Activated CD4-positive, alpha-beta memory T cell treated with anti-CD3 and anti-CD28 coated beads, Interleukin-2, amount 10 ng/mL, durations not matched to agents 7 days and 5 days (primary cell): ENCODE measurements at places on chromosomes 2 and 18.

GRCh38 chr2:71517851-71518250, 64.5 kb downstream of the DYSF start:
- no peaks in the 10 kb centered on the region for H3K4me1 ChIP-seq
- no peak for DNase-seq
- H3K4me3 ChIP-seq = no peak overlapping the region
- H3K27ac ChIP-seq = no peak overlapping the region
- no peaks in the 10 kb centered on the region for H3K36me3 ChIP-seq
- peaks cover 7% of the 10 kb centered on the region for H3K27me3 ChIP-seq

DNA sequence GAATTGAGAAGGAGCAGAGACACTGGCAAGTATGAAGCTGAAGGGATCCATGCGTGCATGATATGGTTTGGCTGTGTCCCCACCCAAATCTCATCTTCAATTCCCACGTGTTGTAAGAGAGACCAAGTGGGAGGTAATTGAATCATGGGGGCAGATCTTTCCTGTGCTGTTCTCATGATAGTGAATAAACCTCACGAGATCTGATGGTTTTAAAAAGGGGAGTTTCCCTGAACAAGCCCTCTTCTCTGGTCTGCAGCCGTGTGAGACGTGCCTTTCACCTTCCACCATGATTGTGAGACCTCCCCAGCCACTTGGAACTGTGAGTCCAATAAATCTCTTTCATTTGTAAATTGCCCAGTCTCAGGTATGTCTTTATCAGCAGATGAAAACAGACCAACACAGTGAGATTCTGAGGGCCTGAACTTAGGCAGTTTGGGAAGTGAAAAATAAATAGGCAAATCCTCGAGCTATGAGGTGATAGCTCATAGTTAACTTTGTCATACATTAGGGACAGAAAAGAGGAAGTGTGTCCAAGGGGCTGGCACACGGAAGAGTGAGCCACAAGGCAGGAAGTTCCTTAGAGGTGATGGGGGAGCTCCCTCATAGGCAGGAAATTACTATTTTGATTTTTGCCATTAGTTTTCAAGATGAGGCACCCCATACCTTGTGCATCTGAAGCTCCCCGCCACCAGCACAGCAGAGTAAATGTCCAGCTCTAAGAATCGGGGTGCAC, 658.8 kb upstream of the ID2 start:
- no peak overlapping the region for H3K27ac ChIP-seq
- no peak overlapping the region for H3K4me3 ChIP-seq
- H3K27me3 ChIP-seq = no peaks in the 10 kb centered on the region
- H3K36me3 ChIP-seq = no peaks in the 10 kb centered on the region

DNA sequence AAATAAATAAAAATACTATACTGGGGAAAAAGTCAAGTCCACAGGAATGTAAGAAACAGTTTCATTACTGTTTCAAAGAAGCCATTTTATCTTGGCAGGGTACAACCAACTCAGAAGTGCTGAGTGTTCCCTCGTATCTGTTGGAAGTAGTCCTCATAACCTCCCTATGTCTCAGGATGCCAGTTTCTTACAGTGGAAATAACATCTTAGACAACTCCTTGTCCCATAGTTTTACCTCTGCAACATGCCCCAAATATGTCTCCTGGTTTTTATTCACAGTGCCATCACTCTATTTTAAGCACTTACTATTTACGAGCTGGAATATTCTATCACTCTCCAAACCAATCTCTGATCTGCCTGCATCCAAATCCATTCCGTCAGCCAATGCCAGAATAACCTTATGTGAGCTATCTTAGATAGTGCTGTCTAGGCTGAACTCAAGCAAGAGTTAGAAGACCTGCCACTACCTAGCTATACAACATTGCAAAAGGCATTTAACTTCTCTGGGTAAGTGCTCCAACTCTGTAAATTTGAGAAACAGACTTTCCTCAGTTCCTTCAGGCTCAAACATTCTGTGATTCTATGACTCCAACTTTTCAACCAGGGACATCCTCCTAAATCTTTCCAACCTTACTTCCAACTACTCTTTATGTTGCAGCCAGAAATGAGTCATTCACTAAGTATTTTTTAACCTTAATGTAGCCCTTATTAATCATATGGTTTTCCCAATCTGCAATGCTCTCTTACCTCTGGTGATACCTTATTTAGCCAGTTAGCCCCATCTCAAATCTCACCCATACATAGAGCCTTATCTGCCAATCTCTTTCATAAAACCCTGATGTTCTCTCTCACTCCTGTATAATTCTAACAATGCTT, 66.7 kb downstream of the RTN4 start:
- H3K36me3 ChIP-seq = peaks cover 42% of the 10 kb centered on the region
- peaks cover 6% of the 10 kb centered on the region for H3K4me1 ChIP-seq
- DNase-seq = no peak
- no peaks in the 10 kb centered on the region for H3K27me3 ChIP-seq
- no peak overlapping the region for H3K27ac ChIP-seq

- H3K36me3 ChIP-seq = no peaks in the 10 kb centered on the region
- no peak overlapping the region for H3K27ac ChIP-seq
- no peak for DNase-seq
- no peak overlapping the region for H3K4me3 ChIP-seq
- no peaks in the 10 kb centered on the region for H3K4me1 ChIP-seq
These were observed 1.3 kb downstream of the LRRC30 start for GRCh38 chr18:7232218-7232617.

DNA sequence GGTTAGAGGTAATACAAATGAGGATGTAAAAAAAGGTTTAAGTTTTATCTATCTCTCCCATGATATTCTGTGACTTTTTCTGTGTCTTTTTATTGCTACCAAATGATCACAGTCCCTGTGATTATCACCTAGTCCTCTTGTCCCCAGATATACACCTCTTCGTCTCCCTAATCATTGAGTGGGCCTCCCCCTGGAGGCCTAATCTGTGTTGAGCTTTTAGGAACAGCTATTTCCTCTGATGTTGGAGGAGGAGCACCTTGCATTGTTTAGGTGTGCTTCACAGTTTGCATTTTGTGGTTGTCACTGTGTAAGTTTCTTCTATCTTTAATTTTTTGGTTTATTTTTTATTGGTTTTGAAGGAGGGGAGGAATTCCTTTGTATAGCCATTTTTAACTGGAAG, 33.3 kb downstream of the CCDC85A start:
- H3K4me1 ChIP-seq = no peaks in the 10 kb centered on the region
- H3K27me3 ChIP-seq = no peaks in the 10 kb centered on the region
- H3K4me3 ChIP-seq = no peak overlapping the region
- no peak for DNase-seq
- H3K36me3 ChIP-seq = no peaks in the 10 kb centered on the region

GRCh38 chr2:24915175-24915574, 4.9 kb downstream of the ADCY3 start:
- peaks cover 44% of the 10 kb centered on the region for H3K4me1 ChIP-seq
- DNase-seq = no peak
- no peak overlapping the region for H3K4me3 ChIP-seq
- no peak overlapping the region for H3K27ac ChIP-seq
- H3K27me3 ChIP-seq = no peaks in the 10 kb centered on the region

DNA sequence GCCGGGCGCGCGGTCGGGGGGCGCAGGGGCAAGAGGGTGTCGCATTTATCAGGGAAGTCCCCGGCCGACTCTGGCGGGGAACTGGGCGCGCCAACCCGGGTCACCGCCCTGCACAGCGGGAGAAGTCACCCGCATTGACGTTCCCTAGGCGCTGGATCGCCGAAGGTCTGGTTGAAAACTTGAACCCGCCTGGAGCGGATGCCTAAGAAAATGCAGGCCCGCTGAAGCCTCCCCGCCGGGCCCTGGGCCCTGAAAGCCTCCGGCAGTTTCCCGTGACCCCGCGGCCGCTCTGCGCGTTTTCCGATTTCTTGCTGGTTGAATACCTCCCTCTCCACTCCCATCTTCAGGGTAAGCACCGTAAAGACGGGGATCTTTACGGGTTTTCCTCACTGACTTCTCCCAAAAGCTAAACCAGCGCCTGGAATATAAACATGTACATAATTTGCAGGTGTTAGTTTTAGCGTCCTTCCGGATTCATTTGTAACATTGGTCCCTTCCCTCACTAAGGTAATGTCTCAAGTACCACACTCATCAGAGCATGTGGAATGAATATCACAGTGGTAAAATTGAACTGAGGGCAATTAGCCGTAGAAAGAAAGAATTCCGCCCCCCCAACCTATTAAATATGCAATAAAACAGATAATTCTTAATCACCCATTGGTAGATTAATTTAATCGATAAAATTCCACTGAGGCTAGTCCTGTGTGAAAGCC, 675 bp upstream of the SPIRE1 start:
- peaks cover 2% of the 10 kb centered on the region for H3K36me3 ChIP-seq
- peak overlapping the region; percentile 80 for H3K4me3 ChIP-seq
- peak; percentile 19 for DNase-seq
- H3K27me3 ChIP-seq = peaks cover 15% of the 10 kb centered on the region

- H3K27me3 ChIP-seq = peaks cover 2% of the 10 kb centered on the region
- DNase-seq = peak; percentile 49
- peak overlapping the region; percentile 97 for H3K4me3 ChIP-seq
- peaks cover 25% of the 10 kb centered on the region for H3K36me3 ChIP-seq
These were observed 632 bp downstream of the AFTPH start for GRCh38 chr2:64524604-64525316.

- H3K27me3 ChIP-seq = peaks cover 35% of the 10 kb centered on the region
- no peak overlapping the region for H3K4me3 ChIP-seq
- no peaks in the 10 kb centered on the region for H3K4me1 ChIP-seq
These were observed 1.3 kb upstream of the GREB1 start for GRCh38 chr2:11532416-11533055.

DNA sequence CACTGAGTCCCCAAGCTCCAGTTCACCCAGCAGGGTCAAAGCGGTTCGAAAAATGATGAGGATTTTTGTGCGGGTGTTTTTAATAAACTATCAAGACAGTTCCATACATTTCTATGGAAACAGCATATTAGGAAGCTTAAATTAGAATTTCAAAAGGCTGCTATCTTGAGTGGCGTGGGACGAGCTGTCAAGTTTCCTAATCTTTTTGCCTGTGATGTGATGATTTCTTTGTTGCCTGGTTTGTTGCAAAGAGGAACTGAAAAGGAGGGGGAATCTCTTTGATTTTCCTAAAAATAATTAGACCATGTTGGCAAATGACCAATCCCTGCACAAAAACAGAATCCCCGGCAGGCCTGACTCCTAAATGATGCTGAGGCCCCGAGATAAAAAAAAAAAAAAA, 66.1 kb upstream of the ATG16L1 start:
- H3K4me1 ChIP-seq = peaks cover 1% of the 10 kb centered on the region
- DNase-seq = no peak
- H3K27ac ChIP-seq = no peak overlapping the region
- H3K27me3 ChIP-seq = no peaks in the 10 kb centered on the region

DNA sequence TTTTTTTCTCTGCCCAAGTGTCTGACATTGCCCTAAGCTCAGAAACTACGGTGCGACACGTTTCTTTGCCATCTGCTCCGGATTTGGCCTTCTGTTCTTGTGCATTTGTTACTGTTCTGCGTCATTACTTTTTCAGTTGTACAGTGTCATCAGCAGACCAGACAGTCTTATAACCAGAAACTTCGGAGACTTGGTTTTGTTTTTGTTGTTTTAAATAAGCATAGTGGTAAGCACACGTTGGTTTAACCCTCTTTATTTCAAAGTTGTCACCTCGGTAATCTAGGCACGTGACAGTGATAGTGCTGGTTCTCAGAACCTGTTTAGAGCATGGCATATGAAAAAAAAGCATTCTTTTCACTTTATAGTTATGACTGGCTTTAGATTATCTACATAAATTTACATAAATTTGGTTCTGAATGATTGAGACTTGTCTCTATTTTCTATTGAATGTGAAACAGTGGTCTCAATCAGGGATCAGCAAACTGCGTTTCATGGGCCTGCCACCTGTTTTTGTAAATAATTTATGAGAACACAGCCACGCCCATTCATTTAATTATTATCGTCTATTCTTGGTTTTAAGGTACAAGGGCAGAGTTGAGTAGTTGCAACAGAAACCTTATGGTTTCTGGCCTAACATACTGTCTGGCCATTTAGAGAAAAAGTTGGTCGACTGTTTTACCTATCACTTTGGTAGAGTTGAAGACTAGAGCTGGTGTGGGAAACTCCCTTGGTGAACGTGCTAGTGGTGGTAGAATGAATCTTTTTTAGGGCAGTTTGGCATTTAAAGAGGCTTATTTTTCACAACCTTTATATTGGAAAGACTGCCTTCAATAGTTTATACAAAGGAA, 106.5 kb downstream of the ZNF532 start:
- no peaks in the 10 kb centered on the region for H3K36me3 ChIP-seq
- no peak for DNase-seq
- H3K27ac ChIP-seq = no peak overlapping the region
- peaks cover 5% of the 10 kb centered on the region for H3K27me3 ChIP-seq
- no peaks in the 10 kb centered on the region for H3K4me1 ChIP-seq

DNA sequence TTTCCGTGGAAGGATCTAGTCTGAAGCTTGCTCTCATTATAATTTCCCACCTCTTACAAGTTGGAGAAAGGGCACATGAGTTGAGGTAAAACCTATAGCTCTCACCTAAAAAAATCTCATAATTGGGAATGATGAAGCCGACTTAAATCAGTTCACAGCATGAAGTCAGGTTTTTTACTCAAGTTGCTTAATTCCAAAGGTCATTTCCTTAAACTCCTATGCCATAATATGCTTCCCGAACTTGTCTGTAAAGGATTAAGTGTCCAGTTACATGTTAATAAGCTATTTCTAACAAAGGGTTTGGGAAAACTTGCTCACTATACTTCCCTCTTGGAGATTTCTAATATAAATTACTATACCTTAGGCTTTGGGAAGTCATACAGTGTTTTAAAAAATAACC, 481.2 kb downstream of the NUP35 start:
- no peaks in the 10 kb centered on the region for H3K4me1 ChIP-seq
- DNase-seq = no peak
- no peak overlapping the region for H3K27ac ChIP-seq
- no peaks in the 10 kb centered on the region for H3K36me3 ChIP-seq
- H3K4me3 ChIP-seq = no peak overlapping the region

DNA sequence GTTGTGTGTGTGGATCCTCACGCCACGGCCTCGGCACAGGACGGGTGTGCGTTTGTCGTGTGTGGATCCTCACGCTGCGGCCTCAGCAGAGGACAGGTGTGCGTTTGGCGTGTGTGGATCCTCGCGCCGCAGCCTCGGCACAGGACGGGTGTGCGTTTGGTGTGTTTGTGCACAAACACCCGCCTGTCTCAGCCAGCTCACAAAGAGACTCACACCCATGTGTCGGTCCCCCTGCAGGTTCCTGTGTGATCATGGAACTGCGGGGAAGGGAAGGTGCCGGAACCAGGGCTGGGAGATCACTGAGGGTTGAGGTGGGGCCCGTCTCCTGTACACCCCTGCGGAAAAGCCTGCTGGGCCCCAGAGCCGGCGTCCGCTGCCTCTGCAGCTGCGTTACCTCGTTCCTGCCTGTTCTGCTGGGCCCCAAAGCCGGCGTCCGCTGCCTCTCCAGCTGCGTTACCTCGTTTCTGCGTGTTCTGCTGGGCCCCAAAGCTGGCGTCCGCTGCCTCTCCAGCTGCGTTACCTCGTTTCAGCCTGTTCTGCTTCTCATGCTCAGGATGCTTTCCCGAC, 53.6 kb downstream of the CTDP1 start:
- no peak overlapping the region for H3K4me3 ChIP-seq
- H3K4me1 ChIP-seq = no peaks in the 10 kb centered on the region
- DNase-seq = no peak
- no peaks in the 10 kb centered on the region for H3K27me3 ChIP-seq
- H3K27ac ChIP-seq = no peak overlapping the region
- H3K36me3 ChIP-seq = peaks cover 91% of the 10 kb centered on the region
